Fibroblast of skin of right biceps (primary cell): ENCODE measurements at places on chromosomes 3 and 15.

DNA sequence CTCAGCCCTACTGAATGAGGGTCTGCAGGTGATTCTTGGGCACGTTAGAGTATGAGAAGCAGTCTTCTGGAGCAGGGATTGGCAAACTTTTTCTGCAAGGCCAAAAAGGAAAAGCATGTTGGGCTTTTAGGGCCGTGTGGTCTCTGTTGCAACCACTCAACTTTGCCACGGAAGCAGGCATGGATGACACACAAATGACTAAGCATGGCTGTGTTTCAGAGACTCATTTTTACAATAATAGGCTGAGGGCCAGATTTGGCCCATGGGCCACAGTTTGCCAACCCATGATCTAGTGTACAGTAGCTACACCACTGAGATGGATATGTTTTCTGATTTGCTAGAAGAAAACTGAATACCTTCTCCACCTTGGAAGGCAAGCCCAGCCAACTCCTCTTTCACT lies 66.1 kb upstream of the PRICKLE2 start:
- peak; percentile 93 for DNase-seq

DNA sequence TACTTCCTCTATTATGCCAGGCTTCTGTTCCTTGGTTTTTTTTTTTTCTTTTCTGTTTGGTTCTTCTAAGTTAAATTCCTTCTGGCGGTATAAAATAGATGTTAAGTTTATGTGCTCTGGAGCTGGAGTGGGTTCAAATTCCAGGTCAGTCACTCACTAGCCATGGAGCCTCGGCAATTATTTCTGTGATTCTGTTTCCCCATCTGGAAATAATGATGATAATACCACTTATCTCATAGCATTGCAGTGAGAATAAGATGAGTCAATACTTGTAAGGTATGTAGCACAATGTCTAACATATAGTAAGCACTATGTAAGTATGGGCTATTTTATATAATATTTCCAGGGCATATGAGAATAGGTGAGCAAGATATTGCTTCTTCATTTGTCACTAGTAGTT lies 33.2 kb upstream of the ZDHHC23 start:
- DNase-seq, result peak; percentile 95

GRCh38 chr3:79672075-79672474 lies 95.7 kb downstream of the ROBO1 start:
- no peak for DNase-seq

GRCh38 chr3:128518587-128519490 lies 25.8 kb upstream of the GATA2 start:
- no peak for DNase-seq

- peak; percentile 63 for DNase-seq
Measured at GRCh38 chr3:37963016-37963415, 27.6 kb upstream of the VILL start.

DNA sequence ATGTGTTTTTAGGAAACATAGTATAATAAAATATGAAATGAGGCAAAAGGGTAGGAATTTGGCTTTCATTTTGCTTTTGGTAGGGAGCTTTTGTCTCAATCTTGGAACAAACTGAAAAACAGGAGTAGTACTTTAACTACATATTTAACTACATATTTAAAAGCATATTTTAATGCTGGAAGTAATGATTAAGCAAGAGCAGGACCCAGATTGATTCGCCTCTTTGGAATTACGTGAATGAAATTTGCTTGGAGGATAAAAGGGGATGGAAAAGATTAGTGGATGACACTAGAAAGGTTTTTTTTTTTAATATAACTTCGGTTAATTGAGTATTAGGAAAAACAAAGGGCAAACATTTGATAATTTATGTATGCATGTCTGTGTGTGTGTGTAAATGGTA lies 11.2 kb upstream of the TMEM212 start:
- DNase-seq, result peak; percentile 75

DNA sequence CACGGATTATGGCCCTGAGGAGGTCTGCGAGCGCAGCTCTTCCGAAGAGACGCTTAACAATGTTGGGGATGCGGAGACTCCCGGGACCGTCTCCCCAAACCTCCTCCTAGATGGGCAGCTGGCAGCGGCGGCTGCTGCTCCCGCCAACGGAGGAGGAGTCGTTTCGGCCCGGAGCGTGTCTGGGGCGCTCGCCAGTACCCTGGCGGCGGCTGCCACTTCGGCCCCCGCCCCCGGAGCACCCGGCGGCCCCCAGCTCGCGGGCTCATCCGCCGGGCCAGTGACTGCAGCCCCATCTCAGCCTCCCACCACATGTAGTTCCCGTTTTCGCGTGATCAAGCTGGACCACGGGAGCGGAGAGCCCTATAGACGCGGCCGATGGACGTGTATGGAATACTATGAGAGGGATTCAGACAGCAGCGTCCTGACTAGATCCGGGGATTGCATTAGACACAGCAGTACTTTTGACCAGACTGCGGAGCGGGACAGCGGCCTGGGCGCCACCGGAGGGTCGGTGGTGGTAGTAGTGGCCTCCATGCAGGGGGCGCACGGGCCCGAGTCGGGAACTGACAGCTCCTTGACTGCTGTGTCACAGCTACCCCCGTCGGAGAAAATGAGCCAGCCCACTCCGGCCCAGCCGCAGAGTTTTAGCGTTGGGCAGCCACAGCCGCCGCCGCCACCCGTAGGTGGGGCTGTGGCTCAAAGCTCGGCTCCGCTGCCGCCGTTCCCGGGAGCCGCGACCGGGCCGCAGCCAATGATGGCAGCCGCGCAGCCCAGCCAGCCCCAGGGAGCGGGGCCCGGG lies 1.6 kb downstream of the TSC22D2 start:
- DNase-seq, result peak; percentile 68

- no peak for DNase-seq
Measured at GRCh38 chr3:129845956-129846355, 47.6 kb downstream of the TMCC1 start.

DNA sequence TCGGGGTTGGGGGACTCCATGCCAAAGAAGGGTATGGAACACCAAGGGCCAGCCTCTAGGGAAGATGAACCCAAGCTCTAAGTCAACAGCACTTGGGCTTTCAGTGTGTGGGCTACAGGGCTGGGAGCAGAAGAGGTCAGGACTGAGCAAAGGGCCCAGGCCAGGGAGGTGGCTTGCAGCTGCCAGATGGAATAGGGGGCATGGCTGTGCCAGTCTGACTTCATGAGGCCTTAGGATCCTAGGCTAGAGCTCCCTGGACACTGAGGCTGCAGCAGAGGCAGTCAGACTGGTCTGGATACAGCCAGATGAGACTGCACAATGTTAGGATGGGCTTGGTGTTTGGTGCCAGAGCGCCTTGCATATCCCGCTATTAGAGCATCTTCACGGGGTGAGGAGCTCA lies 3.8 kb downstream of the RASGRF1 start:
- no peak for DNase-seq

GRCh38 chr3:58288011-58288728 lies 17.9 kb upstream of the RPP14 start:
- no peak for DNase-seq

DNA sequence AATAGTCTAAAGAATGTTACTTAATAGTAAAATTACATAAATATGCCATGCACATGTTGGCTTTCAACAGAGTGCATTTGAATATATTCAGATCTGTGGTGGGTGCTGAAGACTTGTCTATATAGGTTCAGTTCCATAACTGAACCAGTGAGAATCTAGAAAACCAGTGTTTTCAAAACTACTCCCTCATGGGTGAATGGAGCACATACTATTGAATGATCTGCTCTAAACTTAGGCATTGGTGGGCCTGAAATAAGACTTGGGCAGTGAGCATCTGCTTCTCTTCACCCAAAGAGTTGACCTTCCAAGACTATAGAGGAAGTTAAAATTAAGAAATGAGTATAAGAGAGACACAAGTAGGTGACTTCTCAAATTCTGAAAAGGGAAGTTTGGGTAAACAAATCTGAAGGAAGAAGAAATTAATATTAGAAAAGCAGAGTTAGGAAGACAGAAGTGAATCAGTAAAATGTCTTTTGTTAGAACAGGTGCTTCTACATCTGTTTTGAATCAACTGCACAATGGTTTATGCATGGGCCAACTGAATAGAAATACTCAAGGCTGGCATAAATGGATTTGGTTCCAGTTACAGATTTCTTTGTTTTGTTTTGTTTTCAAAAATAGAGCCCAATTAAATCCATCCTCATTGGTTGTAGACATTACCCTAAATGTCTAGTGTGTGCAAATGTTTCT lies 19.3 kb downstream of the ALCAM start:
- DNase-seq, result no peak

DNA sequence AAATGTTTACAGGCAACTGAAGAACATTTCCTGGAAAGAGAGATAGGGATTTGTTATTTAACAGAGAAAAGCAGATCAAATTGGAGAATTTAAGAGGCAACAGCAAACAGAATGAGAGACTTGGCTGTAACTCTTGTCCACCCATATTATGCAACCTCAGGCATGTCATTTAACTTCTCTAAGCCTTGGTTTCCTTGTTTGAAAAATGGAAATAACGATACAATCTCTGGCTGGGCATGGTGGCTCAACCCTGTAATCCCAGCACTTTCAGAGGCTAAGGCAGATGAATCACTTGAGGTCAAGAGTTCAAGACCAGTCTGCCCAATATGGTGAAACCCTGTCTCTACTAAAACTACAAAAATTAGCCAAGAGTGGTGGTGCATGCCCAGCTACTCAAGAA lies 23.7 kb downstream of the ARRDC4 start:
- DNase-seq, result no peak

- DNase-seq, result peak; percentile 33
Measured at GRCh38 chr3:193665370-193665989, 72.5 kb downstream of the OPA1 start.

DNA sequence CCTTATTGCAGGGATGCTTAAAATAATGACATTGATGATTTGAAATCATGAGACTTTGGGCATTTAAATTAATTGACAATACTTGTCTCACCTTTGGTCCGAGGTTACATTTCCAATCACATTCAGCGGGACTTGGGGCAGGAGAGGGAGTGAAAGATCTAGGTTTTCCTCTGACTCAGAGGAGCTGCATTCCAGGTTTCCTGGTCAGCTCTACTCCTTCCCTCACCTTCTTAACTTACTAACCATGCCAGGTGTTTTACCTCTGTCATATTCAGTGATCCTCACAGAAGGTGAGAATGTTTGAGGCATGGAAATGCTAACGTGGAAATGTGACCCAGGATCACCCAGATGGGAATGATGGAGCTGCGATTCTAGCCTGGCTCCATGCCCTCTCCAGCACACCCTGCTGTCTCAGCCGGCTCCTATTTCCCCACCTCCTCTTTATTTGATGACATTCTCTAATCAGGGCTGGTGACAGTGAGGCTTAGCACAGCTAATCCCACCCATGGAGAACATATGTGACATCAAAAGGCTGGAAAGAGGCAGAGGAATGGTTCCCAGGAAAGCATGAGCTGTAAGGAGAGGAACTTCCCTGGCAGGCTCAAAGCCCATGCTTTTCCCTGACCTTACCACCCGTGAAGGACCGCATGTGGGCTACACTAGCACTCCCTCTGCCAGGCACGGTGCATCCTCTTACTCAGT lies 38.7 kb downstream of the THSD4 start:
- peak; percentile 42 for DNase-seq

DNA sequence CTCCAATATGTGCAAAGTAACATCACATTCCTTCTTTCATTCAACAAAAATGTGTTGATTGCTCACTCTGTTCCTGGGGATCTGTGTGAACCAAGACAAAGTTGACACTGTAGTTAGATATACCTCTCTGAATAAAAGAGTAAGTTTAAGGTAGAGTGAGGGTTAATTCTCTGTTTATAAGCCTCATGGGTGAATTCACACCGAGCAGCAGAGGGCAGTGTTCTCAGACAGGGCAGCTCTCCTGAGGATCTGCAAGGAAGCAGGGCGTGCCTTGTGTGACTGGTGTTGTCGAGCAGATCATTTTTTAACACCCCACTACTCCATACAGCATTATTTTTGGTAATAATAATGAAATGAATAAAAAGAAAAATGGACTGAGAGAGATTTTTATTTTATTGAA lies 34.4 kb downstream of the PAQR9 start:
- peak; percentile 24 for DNase-seq

DNA sequence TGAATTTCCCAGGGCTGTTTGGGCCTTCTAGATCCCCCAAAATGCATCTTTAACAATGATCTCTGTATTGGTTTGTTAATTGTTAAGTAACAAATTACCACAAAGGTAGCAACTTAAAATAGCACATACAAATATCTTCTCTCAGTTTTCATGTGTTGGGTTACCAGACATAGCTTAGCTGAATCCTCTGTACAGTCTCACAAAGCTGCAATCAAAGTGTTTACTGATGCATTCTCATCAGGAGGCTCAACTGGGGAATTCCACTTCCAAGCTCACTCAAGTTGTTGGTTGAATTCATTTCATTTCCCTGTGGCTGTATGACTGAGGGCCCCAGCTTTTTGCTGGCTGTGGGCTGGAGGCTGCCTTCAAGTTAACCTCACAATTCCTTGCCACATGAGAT lies 297.6 kb downstream of the RPLP1 start:
- no peak for DNase-seq

- DNase-seq, result no peak
Measured at GRCh38 chr3:60920519-60920918, 330.7 kb downstream of the FHIT start.

- DNase-seq, result no peak
Measured at GRCh38 chr3:67388738-67389137, 265.7 kb downstream of the SUCLG2 start.
